ENCODE measurements at places on chromosomes 5 and 9.
A peak's percentile ranks its signal among the peaks of the same experiment; 100 is the strongest.

DNA sequence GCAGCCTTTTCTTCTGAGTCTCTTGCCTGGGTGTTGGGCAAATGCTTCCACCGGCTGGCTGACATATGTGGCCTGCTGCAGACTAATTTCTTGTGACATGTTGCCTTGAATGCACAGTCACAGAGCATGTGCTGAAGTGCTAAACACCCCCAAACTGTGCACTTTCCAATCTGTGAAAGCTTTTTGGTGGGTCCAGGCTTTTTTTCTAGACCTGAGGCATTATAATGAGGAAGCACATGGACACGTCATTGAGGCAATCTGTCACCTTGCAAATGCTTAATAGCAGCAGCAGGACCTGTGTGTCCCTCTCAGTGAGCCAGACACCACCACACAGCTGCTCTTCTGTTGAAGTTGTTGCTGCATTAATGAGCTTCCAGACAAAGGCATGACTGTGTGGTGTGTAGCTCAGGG lies 274.7 kb downstream of the ELAVL2 start:
- DNase-seq: no peak

- DNase-seq: peak; percentile 79
Observed at GRCh38 chr9:14326264-14326826, 12.4 kb upstream of the NFIB start.

DNA sequence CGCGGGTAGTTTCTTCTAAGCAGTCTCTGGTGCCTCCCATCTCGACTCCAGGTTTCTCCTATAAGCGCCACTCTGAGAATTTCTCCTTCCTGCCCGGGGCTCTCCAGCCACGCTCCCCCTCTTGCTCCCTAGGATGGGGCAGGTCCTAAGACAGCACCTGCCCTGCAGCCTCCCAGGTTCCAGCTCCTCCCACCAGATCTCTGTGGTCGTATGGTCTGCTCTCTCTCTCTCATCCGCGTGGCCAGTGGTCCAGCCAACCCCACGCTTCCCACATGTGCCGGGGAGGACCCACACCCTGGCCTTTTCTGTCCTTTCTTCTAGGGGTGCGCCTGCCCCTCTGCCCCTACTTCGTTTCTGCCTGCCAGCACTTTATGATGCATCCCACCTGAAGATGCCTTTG lies 40.5 kb downstream of the MVB12B start:
- no peak for DNase-seq

DNA sequence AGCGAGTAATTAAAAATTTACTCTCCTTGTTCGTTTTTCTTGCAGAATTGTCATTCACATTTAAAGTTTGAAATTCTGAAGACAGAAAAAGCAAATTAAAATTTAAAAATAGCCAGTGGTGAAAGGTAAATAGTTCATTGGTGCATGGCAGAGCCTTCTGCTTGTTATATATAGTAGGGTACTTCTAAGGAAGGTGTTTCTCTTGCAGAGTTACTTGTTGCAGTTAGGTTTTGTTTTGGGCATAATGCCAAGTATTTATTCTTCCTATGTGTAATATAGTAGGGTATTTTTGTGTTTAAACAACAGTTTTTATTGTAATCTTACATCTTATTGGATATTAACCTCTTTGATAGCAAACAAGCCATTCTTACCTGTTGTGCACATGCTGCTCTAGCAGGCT lies 179.4 kb downstream of the KDM4C start:
- no peak for DNase-seq

DNA sequence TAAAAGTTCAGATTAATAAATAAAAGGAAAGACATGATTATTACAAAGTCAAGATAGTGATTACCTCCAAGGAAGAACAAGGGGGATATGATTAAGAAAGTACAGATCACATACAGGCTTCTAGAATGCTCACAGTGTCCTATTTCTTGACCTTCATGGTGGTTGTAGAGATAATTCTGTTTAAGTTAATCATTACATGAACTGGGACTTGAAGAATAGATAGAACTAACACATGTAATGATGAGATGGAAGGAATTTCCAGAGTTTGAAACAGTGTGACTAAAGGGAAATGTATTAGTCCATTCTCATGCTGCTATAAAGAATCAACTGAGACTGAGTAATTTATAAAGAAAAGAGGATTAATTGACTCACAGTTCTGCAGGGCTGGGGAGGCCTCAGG lies 72.7 kb downstream of the LURAP1L start:
- no peak for DNase-seq

GRCh38 chr5:161545344-161546094 lies 1.0 kb downstream of the GABRB2 start:
- DNase-seq: no peak

DNA sequence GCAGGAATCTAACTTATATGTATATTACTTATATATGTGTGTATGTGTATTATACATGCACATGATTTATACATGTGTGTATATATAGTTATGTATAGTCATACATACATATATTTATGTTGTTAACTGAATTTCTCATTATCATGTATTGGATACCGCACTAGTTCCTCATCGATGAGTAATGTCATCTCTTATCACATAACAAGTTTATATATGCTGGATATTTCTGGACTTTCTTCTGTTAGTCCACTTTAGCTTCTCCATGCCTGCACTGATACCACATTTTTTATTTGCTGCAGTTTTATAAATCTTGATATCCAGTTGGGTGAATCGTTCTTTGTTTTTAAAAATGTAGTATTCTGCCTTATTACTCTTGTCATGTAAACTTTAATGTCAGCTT lies 50.2 kb downstream of the APC start:
- DNase-seq: peak; percentile 5

GRCh38 chr5:14357851-14358250 lies 214.7 kb downstream of the TRIO start:
- no peak for DNase-seq

All from amniotic epithelial cell (primary cell).